Neural progenitor cell (in vitro differentiated cells): ENCODE measurements at places on chromosomes 7 and 10.

DNA sequence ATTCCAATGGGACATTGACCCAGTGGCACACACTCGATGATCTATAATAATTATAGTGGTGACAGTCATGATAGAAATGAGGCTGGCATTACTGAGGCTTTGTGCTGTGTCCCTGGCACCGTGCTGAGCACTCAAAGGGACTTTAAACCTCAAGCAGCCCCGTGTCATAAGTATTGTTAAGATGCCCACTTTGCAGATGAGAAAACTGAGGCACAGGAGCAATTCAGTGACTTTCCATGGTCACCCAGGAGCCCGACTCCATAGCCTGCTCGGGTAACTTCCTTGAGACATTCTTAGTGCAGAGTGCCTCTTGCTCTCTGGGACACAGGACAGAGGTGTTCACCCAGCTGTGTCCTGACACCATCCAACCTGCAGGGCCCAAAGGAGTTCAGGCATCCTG, 152.6 kb downstream of the C10orf105 start:
- no peak for DNase-seq

DNA sequence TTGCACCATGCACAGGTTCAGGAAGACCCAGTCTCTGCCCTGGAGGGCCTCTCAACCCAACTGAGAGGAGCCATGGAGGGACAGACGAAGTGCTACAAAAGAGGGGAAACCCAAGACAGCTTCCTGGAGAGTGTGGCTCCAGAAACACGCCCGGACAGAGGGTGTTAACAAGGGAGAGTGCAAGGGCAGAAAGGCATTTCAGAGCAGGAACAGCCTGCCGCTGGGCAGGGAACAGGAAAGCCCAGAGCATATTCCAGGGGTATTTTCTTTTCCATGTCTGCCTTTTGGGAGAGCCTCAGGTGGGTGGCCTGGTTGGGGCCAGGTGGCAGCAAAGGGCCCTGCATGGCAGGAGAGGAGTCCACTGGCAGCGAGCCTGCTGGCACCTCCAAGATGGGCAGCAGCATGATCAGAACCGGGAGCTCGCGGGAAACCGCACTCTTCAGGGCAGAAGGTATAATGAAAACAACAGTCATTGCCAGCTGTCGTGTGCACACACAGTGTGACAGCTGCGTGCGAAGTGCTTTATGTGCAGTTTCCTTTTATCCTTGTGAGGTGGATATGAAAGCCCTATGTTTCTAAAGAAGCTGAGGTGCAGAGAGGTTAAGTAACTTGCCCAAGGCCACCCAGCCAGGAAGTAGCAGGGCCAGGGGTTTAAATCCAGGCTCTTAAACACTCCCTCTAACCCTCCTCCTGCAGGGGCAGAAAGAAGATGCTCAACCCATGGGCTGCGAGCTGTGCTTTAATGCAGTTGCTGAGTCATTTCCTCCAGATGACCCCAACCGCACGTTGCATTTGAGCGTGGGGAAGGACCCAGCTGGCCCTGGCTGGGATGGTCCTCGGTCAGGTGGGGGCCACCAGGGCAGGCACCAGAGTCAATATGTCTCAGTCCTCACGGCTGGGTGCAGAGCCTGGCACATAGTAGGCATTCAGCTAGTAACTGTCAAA, 128.6 kb downstream of the OAT start:
- no peak for DNase-seq

DNA sequence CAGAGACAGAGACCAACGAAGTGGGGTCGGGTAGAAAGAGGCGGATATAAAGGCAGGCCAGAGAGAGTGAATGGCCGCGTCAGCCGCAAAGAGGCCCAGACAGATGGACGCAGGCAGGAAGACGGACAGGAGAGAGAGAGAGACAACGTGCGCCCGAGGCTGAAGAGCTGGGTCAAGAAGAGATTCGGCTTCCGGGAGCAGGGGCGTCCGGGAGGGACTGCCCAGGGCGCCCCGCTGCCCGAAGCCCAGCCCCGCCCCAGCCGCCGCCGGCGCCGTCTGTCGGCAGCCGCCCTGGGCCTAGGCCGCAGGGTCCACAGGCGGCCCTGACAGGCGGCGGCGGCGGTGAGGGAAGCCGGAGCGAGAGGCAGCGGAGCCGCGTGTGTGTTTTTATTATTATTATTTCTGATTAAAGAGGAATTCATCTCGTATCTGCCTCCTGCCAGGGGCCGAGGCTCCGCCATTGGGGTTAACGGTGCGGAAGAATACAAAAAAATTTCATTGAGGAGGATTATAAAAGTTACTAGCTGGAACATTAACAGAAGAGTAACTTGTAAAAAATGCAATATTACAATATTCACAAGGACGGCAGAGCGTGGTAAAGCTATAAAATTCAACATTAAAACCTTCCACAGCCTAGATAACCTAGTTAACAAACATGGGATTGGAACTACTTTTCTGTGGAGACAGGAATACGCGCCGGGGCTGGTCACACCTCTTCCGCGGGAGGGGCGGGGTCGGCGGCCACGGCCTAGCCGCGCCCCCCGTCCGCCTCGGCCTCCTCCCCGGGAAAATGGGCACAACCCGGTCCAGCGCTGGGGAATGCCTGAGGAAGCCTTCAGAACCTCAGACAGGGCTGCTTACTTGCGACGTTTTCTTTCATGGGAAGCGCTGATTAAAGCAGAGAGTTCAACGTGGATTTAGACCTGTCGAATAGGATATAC, 29.7 kb upstream of the PAX2 start:
- peak; percentile 69 for DNase-seq

DNA sequence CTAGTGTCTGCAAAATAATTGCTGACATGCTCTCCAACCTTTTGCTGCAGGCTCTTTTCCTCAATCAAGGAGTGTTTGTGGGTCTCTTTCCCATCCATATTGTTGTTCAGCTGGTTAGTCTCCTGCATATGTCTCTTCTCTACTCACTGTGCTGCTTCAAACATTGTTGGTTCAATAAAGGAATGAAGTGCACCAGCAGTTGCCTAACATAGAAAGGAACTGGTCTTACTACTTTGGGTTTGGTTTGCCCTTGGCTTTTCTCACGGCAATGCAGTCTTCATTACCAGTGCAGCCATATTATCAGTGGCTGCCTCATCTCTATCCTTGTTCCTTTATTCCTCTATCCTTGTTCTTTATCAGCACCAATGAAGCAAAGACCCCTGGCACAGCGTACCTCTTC, 169.7 kb upstream of the TPK1 start:
- DNase-seq: no peak

GRCh38 chr10:118737603-118738302, 17.0 kb downstream of the CACUL1 start:
- DNase-seq: no peak

GRCh38 chr10:30056767-30057355, 2.5 kb downstream of the JCAD start:
- DNase-seq: peak; percentile 34

GRCh38 chr10:119693262-119693957, 32.4 kb upstream of the INPP5F start:
- no peak for DNase-seq

GRCh38 chr10:127326883-127327282, 130.5 kb upstream of the INSYN2A start:
- no peak for DNase-seq

DNA sequence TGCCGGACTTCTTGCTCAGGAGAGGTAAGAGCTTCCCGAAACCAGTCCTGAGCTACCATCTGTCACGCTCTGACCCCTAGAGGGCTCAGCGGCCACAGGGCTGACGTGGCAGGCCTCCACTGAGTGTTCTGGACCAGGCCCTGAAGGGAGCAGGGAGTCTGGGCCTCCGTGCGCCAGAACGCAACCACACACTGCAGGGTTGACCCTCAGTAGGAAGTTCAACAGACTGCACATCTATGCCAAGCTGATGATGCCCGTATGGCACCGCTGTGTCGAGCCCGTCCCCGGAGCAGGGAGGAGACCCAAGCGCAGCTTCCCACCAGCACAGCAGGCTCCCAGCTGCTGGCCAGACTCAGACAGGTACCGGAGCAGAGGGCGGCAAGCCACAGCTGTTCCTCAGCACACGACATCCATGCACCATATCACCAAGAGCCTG, 39.2 kb downstream of the CAMK2B start:
- DNase-seq: no peak

GRCh38 chr7:136637813-136638212, 230.6 kb upstream of the CHRM2 start:
- DNase-seq: no peak

GRCh38 chr10:63554657-63555056, 33.5 kb downstream of the REEP3 start:
- no peak for DNase-seq

- no peak for DNase-seq
Measured at GRCh38 chr7:39480901-39481300, 85.3 kb upstream of the YAE1 start.
